Activated T-cell treated with anti-CD3 and anti-CD28 coated beads, Interleukin-2, amount 50 U/mL, for 48 hours (primary cell): ENCODE measurements at places on chromosomes 4 and X.

- DNase-seq = no peak
Observed at GRCh38 chr4:70533211-70533610, 14.8 kb downstream of the AMTN start.

GRCh38 chr4:133472244-133472643 lies 323.1 kb downstream of the PCDH10 start:
- DNase-seq = no peak

GRCh38 chr4:40617872-40618271 lies 11.8 kb downstream of the RBM47 start:
- DNase-seq = no peak

GRCh38 chr4:166875821-166876220 lies 358.5 kb downstream of the SPOCK3 start:
- no peak for DNase-seq
